ENCODE measurements at places on chromosomes 4 and X.

DNA sequence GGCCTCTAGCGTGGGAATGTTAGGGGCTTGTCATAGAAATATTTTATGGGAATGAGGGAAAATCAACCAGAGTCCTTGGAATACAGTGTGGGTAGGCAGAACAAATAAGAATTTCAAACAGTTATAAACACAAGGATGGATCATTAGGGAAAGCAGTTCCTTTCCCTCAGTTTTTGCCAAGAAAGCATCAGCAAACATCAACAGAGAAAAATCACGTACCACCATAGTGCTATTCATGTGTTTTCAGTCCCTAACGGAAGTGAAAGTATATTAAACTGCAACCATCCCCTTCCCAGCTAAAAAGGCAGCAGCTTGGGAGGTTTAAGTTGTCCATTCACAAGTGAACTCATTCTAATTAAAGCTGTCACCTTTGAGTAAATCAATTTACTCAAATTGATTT lies 334.4 kb upstream of the PCDH18 start:
- DNase-seq: no peak

- DNase-seq: no peak
These were observed 29.4 kb downstream of the IRF2 start for GRCh38 chr4:184444953-184445309.

- DNase-seq: no peak
These were observed 71.6 kb downstream of the PRRG1 start for GRCh38 chrX:37420756-37421155.

DNA sequence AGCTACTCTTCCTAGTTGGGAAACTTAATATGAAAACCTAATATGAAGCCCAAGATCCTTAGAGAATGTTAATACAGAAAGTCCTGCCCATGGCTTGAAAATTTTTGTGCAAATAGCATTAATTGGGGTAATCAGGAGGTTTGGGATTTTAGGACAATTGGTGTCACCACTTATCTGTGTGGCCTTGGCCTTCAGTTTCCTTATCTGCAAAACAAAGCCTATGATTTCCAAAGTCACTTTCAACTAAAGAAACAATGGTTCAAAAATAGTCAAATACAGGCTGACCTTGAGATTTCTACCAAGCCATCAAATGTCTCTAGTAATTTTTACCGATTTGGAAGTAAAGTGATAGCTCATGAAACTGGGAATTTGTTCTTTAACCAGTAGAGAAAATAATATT lies 40.2 kb upstream of the FAM9C start:
- no peak for DNase-seq

DNA sequence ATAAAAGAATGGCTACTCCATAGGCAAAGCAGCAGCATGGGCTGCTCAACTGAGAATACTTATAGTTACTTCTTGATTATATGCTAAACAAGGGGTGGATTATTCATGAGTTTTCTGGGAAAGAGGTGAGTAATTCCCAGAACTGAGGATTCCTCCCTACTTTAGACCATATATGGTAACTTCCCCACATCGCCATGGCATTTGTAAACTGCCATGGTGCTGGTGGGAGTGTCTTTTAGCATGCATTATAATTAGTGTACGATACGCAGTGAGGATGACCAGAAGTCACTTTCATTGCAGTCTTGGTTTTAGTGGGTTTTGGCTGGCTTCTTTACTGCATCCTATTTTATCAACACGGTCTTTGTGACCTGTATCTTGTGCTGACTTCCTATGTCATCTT lies 141.5 kb downstream of the MAGEB17 start:
- no peak for DNase-seq

GRCh38 chr4:8795140-8795539 lies 76.5 kb downstream of the HMX1 start:
- no peak for DNase-seq

DNA sequence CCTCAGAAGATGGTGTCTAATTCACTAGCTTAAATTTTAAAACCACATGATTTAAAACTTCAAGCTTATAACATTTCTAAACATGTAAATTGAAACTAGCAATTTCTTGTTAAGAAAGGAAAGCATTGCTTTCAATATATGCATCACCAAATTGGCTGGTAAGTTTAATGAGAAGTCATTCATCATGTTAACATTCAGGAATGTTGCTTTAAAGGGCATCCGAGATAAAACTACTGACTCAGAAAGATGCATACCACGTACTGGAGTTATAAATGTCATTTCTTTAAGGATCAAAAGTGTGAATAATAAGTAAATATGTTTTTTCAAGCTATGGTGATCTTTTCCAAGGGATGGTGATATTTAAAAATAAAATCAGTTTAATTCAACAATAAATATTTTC lies 83.3 kb upstream of the VCX2 start:
- no peak for DNase-seq

- DNase-seq: no peak
These were observed 5.2 kb downstream of the PNMA5 start for GRCh38 chrX:152988536-152989291.

GRCh38 chr4:55733932-55734331 lies 85.7 kb upstream of the EXOC1L start:
- no peak for DNase-seq

GRCh38 chr4:8732092-8732491 lies 139.5 kb downstream of the CPZ start:
- no peak for DNase-seq

- DNase-seq: no peak
These were observed 10.0 kb downstream of the SLC38A5 start for GRCh38 chrX:48460031-48460430.

- peak; percentile 82 for DNase-seq
These were observed 34.5 kb upstream of the HELT start for GRCh38 chr4:184983672-184984356.

GRCh38 chr4:181855307-181855706 lies 387.9 kb upstream of the TENM3 start:
- DNase-seq: no peak

DNA sequence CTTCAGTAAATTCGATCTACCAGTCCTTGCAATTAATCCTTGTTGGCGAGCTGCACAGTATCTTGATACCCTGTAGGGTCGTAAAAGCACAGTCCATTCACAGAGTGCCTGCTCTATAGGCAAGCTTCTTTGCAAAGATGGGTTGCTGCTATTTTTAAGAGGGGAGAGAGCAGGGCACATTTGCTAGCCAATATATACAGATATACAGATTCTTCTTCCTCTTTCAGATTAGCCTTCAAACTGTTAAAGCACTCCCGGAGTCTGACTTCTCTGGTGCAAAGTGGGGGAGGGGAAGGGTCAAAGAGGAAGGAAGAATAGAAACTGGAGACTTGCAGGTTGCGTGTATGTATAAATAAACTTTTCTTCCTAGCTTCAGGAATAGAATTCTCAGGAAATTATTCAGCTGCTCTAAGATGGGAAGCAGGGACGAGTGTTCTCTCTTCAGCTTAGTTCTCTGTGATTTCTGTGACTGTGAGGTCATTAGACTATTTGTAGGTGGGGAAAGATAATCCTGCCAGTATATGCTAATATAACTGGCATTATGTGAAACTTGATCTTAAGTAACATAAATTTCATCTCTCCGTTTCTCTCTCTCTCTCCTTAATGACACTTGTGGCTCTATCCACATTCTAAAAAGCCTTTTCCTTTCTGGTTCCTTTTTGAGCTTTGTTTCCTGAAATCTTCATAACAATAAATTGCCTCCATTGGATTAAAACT lies at the start of gene CYSLTR1:
Gene CYSLTR1, minus strand, starts transcription at position 242 of the 717 bp plus-strand sequence. CDS start 53,865 bp downstream, outside the sequence.
- DNase-seq: no peak

- no peak for DNase-seq
These were observed 303.3 kb downstream of the FRMPD4 start for GRCh38 chrX:12441381-12442128.

DNA sequence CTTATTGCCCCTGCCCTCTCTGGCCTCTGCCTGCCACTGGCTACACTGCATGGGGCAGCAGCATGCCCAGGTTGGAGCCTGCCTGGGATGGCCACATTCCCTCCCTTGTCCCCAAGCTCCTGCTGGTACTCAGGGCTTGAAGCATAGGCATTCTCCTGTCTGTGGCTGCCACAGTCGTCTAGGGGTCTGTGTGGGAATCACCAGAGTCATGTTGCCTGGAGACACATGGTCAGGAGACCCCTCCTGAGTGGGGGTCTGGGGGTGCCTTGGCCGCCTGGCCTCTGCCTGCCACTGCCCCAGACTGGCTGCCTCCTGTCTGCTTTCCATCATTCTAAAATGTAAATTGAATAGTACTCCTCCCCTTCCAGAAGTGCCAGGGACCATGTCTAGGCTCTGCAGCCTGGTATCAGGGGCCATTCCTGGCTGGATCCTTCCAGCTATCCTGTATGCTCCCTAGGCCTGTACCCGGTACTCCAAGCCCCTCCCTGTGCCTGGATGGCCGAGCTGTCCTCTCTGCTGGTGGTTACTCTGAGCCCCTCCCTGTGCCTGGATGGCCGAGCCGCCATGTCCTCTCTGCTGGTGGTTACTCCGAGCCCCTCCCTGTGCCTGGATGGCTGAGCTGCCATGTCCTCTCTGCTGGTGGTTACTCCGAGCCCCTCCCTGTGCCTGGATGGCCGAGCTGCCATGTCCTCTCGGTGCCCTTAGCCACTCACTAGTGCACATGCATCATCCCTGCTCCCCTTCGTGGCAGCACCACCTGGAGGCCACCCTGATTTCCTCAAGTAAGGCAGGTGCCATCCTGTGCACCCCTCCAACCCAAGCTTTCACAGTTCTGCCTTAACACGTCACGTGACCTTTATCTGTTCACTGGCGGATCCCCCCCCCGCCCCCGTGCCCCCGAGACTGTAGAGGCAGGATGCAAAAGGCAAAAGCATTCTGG lies 5.5 kb upstream of the NKX1-1 start:
- no peak for DNase-seq

DNA sequence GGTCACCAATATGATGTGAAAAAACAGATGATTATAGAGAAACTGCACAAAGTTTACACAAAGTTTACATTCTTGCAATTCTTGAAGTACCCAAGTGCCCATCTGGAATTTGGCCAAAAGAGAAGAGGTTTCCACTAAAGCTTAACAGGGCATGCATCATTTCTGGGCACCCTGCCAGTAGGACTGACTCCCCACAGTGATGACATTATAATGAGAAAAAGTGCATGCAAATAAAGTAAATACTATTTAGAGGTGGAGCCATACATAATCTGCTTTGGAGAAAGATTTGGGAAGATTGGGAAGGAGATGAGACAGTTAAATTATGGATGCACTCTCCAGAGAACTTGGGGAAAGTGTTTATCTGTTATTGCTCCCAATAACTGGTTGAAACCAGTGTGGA lies 93.7 kb upstream of the TRPC3 start:
- DNase-seq: no peak

GRCh38 chr4:85094735-85095134 lies 128.2 kb upstream of the WDFY3 start:
- DNase-seq: no peak

- no peak for DNase-seq
These were observed 796.4 kb downstream of the PCDH7 start for GRCh38 chr4:31516520-31516919.

- DNase-seq: no peak
These were observed 141.1 kb upstream of the HHIP start for GRCh38 chr4:144504883-144505282.

Measured in nephron progenitor cell (in vitro differentiated cells).